ENCODE measurements at places on chromosomes 12 and 14.
A peak's percentile ranks its signal among the peaks of the same experiment; 100 is the strongest.

DNA sequence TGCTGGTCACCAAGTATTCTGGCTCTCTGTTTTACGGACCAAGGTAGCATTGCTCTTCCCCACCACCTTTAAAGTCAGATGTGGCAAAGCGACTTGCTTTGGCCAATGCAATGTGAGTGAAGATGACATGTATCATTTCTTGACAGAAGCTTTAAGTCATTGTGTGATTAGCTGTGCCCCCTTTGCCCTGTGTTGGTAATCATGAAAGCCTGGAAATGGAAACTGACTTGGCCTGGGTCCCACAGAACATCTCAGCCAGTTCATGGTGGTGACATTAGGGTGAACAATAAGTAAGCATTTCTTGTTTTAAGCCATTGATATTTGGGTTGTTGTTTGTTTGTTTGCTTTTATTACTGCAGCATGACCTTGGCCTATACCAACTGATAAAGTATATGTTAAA is 15.9 kb upstream of the YLPM1 start:
- no peak for DNase-seq

DNA sequence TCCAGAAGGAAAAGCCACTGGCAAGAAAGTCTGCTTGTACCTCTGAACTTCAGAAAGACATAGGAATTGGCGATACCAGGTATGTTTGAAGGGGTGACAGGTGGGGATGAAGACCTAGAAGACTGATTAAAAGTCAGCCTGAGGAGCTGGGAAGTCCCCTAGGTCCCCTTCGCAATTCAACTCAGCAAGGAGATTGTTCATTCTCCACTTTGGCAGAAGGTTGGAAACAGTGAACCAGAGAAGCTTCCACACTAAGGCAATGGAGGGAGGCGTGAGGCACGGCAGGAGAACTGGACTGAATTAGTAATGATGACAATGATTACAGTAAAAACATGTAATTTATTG is 240.3 kb upstream of the TMPO start:
- DNase-seq: no peak

DNA sequence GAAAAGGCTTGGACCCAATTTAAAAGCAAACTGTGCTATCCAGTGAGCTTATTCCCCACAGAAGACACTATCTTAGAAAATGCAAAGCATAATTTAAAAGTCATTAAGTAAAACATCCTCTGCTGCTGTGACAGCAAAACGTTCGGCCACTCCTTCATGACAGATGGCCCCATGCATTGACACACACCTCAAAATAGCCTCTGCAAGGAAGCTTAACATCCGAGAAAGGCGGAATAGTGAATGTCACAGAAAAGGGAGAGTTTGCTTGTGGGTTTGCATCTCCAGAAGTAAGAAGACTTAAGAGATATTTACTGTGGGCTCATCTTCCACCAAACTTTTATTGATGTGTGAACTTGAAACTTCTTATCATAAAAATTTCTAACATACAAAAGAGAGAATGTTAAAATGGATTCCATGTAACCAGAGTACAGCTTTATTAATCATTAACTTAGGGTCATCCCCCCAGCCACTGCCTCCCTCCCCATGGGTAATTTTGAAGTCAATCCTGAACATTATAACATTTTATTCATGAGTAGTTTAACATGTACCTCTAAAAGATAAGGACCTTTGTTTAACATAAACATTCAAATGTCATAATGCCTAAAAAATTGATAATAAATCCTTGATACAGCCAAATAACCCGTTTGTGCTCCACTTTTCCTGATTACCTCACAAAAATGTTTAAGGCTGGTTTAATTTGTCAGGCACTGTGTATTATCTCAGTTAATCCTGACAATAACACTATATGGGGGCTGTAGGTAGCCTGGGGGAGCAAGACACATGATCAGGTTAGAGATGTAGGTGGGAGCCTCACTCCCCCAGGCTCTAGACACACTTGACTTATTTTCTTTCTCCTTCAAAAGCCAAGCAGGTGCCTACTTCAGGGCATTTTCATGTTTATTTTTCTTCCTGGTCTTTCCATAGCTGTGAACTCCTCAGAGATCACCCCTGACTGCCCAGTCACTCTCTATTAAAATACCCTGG is 119.7 kb upstream of the TMCC3 start:
- DNase-seq: no peak

DNA sequence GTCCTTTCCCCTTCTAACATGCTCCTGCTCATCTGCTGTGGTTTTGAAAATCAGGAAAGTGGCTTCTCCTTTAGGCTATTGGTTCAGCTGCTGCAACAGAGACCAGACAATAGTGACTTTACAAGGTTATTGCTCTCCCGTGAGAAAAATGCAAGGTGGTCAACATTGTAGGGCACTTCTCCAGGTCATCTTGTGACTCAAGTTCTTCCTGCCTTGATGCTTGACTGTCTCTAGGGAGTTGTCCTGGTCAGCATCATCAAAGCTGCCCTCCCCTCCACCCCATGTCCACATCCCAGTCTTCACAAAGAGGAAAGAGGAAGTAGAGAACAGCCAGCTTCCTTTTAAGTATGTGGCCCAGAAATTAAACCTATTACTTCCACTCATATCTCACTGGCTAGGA is 3.9 kb upstream of the TMEM63C start:
- DNase-seq: no peak

- DNase-seq: no peak
Measured at GRCh38 chr14:89575386-89576061, 158.5 kb upstream of the FOXN3 start.

DNA sequence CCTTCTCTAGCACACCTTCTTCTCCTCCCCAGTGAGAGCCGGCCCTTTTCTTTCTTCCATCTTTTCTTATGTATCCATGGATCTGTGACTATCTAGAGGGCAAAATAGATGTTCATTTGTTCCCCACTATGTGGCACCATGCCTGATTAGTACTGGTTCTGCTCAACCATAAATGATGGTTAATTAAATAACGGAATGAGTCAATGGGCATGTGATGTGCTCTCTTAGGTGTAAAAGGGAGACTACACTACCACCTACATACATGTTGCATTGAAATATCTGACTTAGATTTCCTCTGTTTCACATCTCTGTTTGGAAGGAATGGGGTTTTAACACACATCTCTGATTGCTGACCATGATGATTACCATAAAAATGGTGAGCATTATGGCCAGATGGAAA is 116.5 kb downstream of the BTG1 start:
- no peak for DNase-seq

- peak; percentile 25 for DNase-seq
Measured at GRCh38 chr12:120015313-120015712, 26.3 kb downstream of the BICDL1 start.

Data from stimulated activated CD8-positive, alpha-beta memory T cell treated with anti-CD3 and anti-CD28 coated beads, Interleukin-7, amount 100 ng/mL, for 24 hours (primary cell).